ENCODE measurements at places on chromosomes 1 and 21. TPM values are rescaled to one million over a fixed set of nuclear protein-coding genes. Genes with fewer than 3 reads are reported as not detected.

ASPM gene
- total RNA-seq: under 0.01 TPM

MPL gene
- total RNA-seq: not detected

RNF207 gene
- 11.2 TPM for total RNA-seq

CFH gene
- 117 TPM for total RNA-seq

DNA sequence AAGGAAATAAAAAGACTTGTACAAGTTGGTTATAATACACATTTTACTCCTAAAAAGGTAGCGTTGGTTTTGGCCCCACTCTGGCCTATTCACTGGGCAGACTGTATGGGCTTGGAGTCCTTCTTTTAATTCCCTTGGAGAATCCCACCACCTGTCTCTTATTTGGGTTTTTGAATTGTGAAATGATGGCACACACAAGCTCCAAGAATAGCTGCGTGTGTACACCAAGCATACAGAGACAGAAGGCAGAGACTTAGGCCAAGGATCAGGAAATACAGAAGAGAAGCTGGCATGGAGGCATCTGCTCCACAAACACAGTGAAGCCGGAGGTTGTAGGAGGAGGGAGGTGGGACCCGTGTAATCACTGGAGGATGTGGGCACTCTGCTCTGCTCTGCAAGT is 29.1 kb downstream of the DDR2 start:
- DNase-seq: no peak

DNA sequence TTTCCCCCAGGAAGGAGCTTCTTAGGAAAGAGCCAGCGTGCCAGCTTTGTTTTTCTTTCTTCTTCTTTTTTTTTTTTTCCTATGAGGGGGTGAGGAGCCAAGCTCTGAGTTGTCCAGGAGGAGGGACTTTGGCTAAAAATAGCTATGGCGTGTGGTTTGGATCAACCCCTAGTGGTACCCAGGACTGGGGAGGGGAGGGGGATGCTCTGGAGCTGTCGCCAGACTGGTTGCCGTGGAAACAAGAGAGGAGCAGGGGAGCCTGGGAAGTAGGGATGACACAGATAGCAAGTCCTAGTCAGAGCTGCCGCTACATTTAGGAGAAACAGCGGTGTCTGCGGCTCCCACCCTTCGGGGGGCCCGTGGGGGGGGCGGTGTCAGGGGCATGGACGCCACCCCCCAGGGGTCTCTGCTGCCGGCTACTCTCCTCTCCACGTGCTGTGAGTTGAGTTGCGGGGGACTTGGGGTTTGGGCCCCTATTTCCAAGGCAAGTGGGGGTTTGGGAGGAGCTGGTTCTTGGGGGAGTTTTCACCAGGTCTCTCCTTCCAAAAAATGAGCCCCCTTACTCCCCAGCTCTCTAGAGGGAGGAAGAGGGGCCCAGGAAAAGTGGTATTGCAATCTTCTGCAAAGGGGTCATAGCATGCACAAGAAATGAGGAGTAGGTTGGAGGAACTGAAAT is at the start of gene KCNJ9:
Gene KCNJ9 (plus strand): TSS at position 278 of the 676 bp plus-strand sequence. CDS start 2,493 bp downstream, outside the sequence.
- no peak for DNase-seq

- DNase-seq: no peak
Measured at GRCh38 chr1:174017231-174017970, 4.8 kb downstream of the RC3H1 start.

GRCh38 chr1:17128361-17128760 is 9.1 kb upstream of the PADI2 start:
- DNase-seq: no peak

DNA sequence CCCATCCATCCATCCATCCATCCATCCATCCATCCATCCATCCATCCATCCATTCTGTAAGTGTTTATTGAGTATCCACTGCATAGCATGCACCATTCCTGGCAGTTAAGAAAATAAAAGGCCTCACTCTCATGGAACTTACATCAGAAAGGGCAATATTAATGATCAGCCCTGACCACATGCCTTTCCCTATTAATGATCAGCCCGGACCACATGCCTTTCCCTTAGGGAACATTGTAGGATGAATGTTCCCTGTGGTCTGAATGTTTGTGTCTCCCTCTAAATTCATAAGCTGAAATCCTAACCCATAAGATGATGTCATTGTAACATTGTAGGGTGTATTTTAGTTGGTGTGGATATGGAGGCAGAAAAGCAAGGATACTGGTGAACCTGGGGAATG is 365.8 kb downstream of the KIF26B start:
- no peak for DNase-seq

- no peak for DNase-seq
Measured at GRCh38 chr1:18134324-18135046, 26.9 kb downstream of the IGSF21 start.
